ENCODE measurements at places on chromosomes 1 and 21.

- no peak for DNase-seq
Observed at GRCh38 chr1:17486242-17486641, 46.8 kb upstream of the RCC2 start.

DNA sequence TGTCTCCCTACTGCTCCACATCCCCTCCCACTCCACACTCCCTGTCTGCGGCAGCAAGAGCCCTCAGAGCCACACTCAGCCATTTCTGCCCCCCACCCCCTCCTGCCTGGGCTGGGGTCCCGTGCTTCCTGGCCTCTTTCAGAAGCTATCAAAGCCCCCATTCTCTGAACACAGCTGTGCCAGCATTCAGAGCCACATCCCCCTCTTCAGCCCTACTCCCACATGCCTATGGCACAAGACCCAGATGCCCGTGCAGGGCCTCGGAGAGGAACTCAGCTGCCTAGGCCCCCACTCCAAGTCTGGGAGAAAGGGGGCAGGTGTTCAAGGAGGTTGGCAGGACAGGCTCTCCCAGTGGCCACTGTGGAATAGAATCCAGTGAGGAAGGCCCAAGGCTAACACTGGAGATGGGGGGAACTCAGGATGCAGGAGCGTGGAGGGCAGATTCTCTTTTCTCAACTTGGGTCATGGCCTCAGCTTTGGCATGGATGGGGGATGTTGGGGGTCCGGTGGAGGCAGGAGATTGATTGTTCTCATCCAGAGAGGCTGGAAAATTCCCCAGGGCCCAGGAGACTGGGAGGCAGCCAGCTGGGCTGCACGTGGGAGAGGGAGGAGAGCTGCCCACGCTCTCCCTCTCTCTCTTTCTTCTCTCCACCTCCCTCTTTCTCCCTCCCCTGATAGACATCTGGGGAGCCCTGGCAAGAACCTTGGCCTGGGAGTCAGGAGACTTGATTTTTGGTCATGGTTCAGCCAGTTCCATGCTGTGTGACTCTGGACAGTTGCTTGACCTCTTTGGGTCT lies 3.5 kb upstream of the BCAN start:
- DNase-seq = no peak

GRCh38 chr1:170662561-170663403 lies 1.1 kb upstream of the PRRX1 start:
- no peak for DNase-seq

GRCh38 chr1:219927956-219928790 lies at the start of gene SLC30A10:
Gene SLC30A10 (minus strand): TSS chr1:219928557. CDS start chr1:219928440, 117 bp downstream.
- no peak for DNase-seq

DNA sequence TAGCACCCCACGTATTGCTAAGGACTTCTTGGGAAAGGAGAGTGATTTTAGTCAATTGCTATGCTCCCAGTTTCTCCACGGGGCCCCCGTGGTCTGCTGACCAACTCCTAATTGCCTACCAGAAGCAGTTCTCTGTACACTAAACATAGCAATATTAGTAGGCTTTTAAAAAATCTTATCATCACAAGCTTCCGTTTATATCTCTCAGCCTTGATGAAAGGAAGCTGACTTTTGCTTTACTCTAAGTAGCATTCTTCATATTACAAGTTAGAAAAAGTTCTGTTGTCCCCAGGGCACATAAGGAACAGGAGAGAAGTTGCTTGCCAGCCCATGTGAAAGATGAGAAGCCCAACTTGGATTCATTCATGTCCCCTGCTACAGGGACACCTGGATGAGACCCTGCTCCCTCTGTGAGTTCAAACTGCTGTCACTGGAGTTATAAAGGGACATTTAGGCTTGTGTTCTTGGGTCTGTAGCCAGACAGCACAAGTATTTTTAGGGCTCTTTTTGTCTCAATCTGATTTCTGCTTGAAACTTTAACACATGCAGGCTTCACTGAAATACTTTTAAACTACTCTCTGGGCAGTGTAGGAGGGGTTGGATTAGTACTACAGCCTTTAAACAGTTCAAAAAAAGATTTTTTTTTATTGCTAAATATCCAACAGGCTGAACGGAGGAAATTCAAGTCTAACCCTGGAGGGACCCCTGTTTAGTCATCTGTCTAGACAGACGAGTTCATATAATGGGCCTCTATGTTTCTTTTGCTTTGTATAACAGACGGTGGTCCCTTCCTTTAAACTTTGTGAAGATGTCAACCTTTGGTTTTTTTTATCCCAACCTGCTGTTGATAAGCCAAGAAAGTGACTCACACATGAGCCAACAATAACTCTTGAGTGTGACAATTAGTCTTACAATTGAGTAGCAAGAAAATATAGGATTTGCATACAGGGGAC lies 29.5 kb downstream of the TGFB2 start:
- DNase-seq = no peak

GRCh38 chr1:83822208-83822607 lies 176.7 kb downstream of the TTLL7 start:
- DNase-seq = no peak

- DNase-seq = no peak
Observed at GRCh38 chr1:200784576-200784975, 45.9 kb downstream of the CAMSAP2 start.

GRCh38 chr1:160217481-160218051 lies 12.4 kb downstream of the PEA15 start:
- no peak for DNase-seq

DNA sequence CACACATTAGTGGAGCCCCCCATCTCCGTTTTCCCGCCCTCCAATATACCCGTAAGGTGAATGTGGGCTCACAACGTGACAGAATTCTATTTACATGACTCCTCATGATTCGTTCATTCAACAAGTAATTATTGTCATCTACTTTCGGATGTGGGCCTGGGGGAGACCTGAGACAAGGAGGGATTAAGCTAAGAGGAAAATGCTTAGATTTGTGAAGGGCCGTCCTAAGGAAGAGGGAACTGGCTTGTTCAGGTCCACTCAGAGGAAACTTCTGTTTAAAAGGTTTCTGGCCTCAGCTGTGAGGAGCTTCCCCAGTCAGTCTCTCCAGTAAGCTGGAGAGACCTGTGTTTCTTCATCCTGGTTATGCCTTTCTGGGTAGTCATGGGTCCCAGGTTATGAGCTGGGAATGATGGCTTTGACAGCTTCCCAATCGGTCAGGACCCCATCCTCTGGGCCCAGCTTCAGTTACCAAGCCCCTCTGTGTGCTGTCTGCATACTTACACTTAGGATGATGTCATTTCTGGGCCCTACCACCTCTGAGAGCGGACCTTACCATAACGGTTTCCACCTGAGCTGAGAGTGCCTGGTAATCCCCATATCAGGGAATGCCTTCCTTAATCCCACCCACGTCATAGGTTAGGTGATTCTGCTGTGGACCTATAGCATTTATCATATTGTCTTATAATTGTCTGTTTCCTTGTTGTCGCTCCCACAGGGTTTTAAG lies 687 bp upstream of the ERI3 start:
- DNase-seq = no peak

DNA sequence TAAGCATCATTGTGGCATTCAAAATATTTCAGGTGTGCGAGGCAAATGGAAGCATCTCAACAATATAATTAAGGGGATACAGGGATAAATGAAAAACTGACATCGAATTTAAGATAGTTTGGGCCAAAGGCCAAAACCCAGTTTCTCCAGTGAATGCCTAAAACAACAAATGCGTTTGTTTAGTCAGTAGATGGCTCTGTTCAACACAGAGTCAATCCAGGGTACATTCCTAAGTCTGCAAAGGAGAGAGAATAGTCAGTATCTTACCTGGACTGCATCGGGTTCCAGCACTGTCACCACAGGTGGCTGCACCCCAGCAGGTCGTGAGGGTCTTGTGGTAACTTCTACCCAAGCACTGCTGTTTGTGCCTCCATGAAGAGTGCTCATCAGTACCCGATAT lies 321.1 kb downstream of the KCTD3 start:
- no peak for DNase-seq

DNA sequence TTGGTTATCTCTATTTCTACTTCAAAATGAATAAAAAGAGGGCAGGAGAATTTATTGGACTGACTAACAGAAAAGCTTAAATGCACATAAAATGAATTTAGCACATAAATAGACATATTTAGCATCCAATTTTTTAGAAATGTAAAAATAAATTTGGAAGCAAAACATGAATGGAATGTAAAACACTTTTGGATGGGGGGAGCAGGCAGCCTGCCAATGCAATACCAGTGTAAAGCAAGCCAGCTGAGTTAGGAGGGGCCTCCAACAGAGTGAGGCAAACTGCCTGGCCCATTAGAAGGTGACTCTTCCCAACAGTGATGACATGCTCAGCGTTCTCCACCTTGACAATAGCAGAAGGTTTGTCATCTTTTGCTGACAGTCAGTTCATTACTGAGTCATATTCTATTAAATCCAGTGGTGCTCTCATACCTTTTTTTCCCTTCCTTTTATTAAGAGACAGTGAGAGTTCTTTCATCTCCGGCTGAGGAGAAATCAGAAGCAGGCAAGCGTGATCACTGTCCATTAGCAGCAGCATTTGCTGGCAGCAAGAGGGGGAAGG lies 19.5 kb upstream of the EXO1 start:
- DNase-seq = no peak

DNA sequence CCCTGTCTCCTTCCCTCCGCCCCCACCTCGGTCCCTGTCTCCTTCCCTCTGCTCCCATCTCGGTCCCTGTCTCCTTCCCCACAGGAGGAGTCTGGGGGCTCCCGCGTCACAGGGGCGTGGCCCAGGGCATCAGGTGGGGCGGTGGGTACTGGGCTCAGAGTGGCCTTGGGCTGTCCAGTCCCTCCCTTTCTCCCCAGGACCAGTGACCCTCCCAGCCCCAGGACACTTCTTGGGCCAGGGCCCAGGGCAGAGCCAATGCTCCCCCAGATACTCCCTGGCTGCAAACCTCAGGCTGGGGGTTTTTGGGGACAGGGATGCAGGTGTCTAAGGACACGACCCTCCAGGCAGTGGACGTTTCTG lies 6.8 kb upstream of the RNF223 start:
- DNase-seq = no peak

GRCh38 chr1:64962441-64962840 lies 3.9 kb downstream of the JAK1 start:
- DNase-seq = no peak

GRCh38 chr1:34713443-34713842 lies 41.4 kb upstream of the GJB5 start:
- DNase-seq = no peak

DNA sequence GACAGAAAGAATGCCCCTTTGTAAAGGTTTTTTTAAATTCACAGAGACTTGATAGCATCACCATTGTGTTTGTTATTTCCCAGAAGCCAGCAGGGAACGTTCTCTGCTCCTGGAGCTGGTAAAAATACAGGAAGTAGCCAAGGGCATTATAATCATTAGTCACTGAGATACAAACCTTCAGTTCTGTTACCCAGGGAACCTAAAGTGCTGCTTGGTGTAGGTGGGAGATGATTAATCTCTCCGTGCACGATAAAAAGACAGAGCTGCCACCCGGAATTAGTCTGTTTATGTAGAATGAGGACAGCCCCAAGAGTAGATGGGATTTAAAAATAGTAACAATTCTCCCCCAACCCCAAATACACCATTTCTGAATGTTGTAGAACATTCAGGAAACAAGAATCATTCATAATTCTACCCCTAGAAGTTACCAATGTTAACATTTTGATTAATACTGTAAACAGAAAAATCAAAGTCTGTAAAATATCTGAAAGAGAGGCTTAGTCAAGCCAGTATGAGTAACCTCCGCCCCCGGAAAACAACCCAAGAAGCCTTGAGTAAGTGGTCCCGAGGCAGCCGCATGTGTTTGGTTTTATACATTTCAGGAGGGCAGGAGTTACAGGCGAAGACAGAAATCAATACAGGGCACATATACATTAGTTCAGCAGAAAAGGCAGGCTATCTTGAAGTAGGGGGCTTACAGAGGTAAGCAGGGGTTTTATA lies 45.3 kb upstream of the CTBS start:
- DNase-seq = no peak

DNA sequence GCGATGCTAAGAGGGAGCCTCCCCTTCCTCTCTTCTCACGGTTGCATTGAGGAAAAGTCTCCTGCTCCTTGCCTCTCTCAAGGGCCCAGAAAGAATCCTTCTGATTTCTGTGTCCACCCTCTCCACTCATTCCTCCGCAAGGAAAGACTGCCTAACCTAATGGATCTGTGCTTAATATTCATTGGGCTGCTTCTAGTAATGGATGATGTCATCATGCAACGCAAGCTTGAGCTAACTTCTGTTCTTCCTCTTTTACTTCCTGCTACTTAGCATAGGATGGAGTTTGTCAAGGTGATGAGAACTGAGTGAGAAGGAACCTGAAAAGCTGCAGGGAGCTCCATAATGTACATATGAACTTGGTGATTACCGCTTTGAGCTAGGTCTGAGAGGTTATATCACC lies 35.2 kb upstream of the HMGB4 start:
- no peak for DNase-seq

GRCh38 chr21:39504230-39504629 lies 52.5 kb downstream of the SH3BGR start:
- no peak for DNase-seq

DNA sequence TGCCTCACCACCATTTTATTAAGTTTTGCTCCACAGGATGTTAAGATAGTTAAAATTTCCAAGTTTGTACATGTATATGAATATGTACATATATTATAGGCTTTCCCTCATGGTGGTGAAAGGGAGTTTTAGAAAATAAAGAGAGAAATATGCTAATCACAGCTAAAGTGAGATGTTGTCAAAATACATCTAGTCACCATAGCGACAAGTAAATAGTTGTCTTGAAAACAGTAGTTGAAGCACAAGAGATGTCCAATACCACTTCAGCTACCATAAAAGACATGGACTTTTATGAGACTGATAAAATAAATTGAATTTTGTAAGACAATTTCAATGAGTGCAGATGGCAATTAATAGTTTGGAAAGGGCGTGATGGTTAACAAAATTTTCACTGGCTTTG lies 1600.0 kb downstream of the BRINP3 start:
- DNase-seq = no peak

- DNase-seq = no peak
Observed at GRCh38 chr1:25599969-25600610, 16.5 kb upstream of the MAN1C1 start.

GRCh38 chr1:21775985-21776562 lies 6.9 kb downstream of the USP48 start:
- no peak for DNase-seq

DNA sequence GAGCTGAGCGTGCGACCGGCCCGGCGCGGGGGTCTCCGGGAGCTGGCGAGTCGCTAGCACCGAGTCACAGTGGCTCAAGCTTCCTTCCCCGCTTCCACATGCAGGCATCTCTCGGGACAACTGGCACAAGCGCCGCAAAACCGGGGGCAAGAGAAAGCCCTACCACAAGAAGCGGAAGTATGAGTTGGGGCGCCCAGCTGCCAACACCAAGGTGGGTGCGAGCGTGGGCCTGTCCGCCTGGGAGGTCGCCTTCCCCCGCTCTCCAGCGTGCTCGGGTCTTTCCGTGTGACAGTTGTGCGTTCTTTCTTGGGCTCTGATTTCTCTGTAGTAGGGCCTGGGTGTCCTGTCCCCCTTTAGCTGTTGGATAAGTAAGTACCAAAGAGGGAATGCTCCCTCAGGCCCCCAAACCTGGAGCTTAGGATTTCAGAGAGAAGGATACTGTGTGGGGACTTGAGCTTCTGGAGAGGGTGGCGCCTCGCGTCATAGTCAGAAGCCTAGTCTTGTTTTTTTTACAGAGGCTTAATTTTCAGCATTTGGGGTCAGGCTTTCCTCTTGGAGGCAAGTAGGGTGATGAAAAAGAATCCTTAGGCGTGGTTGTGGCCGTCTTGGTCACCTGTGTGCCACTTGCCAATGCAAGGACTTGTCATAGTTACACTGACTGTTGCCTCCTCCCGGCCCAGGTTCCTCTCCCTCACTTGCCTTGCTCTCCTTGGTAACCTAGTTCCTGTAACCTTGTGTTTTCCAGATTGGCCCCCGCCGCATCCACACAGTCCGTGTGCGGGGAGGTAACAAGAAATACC lies 790 bp downstream of the RPS8 start:
- DNase-seq = no peak

All from ascending aorta (tissue), 2 donors.